ENCODE measurements at places on chromosomes 2 and 18.

DNA sequence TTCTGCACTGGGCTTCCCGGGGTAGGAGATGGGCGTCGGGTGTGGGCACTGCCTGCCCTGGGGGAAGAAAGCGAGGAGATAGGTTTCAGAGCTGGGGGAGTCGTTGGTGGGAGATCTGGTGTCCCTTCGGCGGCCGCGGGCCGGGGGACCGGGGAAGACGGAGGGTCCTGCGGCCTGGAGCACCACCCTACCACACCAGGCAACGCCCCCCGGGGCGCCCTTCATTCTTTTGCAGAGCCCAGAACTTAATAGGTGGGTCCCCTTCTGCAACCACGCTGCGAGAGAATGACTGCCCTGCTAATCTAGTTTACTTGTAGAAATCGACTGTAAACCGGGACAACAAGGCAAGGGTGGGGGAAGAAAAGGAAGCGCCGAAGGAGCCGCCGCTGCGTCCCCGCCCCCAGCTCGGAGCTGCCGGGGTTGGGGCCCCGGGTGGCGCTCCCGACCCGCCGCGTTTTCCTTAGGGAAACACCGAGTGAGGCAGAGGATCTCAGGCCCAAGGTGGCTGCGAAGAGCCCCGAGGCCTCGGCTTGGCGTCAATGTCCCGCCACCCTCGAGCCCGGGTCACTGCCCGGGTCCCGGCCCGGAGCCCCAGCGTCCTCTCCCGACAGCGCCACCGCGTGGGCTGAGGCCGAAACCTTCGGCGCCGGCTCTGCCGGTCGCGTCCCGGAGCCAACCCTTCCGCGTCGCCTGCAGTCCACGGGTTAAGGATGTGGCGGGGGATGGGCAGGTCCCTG lies 5.4 kb upstream of the SATB2 start:
- peak; percentile 66 for DNase-seq

- no peak for DNase-seq
These were observed 1.0 kb upstream of the HS6ST1 start for GRCh38 chr2:128319631-128320191.

DNA sequence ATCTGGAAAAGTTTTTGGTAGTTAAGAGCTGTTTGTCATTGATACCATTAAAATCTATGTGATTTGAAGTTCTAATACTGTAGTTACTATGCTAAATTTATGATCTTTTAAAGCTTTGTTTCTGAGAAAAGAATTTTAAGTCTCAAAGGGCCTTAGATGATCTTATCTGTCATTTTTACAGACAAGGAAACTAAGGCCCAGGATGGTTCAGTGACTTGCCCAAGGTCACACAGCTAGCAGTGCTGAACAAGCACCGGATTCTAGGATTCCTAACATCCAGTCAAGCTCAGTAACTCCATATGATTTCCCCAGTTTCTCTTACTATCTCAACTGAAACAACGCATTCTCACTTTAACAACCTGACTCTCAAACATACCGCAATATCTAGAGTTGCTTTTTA lies 37.7 kb downstream of the PELI1 start:
- no peak for DNase-seq

DNA sequence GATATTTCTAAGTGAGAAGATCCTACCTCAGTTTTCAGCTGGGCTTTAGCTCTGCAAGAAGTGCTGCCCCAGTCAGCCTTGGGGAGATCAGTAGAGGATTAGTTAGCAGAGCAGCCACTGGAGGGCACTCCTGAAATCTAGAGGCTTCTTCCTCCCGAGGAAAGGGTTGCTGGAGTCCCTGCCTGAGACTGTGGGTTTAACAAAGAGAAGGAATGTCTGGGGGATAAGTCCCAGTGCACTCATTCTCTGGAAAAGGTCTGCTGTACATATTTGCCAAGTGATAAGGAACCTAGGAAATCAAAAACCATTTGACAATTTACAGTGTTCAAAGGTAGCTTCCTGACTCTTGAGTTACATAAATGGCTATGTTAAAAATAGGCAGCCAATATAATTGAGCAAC lies 207.2 kb downstream of the SLC8A1 start:
- DNase-seq: no peak

DNA sequence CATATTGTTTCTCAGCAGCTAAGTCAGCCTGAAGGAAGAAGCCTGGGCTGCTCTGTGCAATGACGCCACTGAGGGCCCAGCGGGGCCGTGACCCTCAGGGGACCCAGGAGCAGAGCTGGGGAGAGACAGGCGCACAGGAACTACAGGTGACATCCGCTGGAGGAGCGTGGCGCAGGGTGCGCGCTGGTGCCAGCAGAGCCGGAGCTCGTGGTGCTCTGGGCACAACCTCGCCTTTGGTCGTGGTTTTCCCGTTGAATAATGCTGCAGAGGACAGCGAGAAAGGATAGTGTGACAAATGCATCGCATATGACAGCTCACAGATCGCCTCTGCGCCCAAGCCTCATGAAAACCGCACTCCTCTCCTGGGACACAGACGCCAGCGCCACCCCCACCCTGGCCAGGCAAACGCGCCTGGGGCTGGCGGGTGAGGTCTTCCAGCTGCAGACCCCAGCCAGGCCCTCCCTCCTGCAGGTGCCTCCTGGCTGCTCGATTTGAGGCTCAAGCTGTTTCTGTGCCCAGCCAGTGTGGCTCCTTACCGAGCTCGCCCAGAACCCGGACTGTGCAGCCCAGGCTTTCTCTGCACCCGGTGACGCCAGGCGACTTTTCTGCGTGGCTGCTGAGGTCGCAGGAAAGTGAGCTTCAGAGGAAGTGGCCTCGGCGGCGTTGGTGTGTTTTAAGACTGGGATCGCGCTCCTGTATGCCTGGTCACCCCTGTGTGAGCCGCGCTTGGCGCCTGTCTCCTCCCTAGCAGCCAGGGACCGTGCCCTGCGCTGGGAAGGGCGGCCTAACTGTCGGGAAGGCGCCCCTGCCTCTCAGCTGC lies 583.1 kb upstream of the HS6ST1 start:
- no peak for DNase-seq

DNA sequence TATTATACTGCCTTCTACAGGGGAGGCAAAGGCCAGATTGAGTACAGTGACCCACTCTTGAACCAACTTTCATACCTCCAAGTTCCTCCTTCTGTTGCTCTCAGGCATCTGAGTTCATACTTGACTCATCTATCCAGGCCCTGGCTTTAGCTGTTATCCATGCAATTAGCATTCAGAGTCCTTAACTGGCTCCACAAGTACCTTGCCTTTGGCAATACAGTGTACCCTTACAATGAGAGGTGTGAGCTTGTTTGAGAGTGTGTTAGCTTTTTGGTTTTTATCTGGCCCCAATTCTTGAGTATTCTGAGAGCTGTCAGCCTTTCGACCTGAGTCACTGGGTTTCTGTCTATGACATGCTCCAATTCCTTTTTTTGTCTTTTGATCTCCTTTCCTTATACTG lies 60.2 kb downstream of the EHD3 start:
- DNase-seq: no peak
